SHP77 (cell line): ENCODE measurements at places on chromosomes 1 and 21.

- DNase-seq, result peak; percentile 11
Observed at GRCh38 chr1:183609759-183610452, 19.6 kb upstream of the NCF2 start.

DNA sequence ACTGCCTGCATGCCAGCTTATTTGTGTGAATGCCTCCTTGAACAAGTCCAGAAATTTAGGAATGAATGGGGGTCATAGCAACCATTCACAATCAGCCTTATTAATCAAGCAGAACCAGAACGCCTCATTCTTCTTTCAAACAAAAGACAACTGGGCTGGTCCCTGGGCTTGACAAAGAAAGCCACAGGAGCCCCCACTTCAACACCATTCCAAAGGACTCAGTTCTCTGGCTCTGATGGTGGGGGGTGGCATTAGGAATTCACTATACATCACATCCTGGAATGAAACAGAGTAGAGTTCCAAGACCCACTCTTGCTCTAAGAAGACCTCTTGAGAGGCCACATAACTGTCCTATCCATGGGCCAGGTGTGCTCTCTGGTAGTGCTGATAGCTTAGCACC, 186.6 kb upstream of the ST6GALNAC5 start:
- no peak for DNase-seq

DNA sequence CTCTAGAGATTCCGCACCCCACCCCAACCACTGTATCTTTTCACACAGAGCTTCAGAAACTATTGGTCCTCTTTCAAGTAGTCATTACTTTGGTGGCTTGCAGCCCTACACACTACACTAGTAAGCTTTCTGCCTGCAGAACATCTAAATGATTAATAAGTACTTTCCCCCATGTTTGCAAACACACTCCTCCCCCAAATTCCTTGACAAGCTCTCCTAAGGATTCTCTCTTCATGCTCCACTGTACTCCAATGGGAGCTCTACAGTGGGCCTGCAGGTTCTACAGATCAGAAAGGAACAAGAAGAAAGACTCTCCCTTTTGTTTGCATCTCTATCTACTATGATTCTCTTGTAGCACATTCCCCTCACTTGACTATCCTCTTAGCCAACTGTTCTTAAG, 16.3 kb upstream of the NUF2 start:
- no peak for DNase-seq

GRCh38 chr21:38487901-38488639, 10.2 kb downstream of the ERG start:
- DNase-seq, result peak; percentile 51
